ENCODE measurements at places on chromosomes 12 and 14. TPM values are rescaled to one million over a fixed set of nuclear protein-coding genes. Genes with fewer than 3 reads are reported as not detected.

The AKAP3 gene
- total RNA-seq = 6.9 TPM

- H3K36me3 ChIP-seq = no peaks in the 10 kb centered on the region
- DNase-seq = no peak
- H3K27me3 ChIP-seq = no peaks in the 10 kb centered on the region
- H3K4me1 ChIP-seq = no peaks in the 10 kb centered on the region
- H3K27ac ChIP-seq = no peak overlapping the region
These were observed 169.6 kb downstream of the C12orf42 start for GRCh38 chr12:103326190-103326589.

GRCh38 chr14:39554576-39554975 lies 122.3 kb upstream of the FBXO33 start:
- no peak for DNase-seq
- no peaks in the 10 kb centered on the region for H3K36me3 ChIP-seq
- H3K4me1 ChIP-seq = no peaks in the 10 kb centered on the region
- no peak overlapping the region for H3K4me3 ChIP-seq

DNA sequence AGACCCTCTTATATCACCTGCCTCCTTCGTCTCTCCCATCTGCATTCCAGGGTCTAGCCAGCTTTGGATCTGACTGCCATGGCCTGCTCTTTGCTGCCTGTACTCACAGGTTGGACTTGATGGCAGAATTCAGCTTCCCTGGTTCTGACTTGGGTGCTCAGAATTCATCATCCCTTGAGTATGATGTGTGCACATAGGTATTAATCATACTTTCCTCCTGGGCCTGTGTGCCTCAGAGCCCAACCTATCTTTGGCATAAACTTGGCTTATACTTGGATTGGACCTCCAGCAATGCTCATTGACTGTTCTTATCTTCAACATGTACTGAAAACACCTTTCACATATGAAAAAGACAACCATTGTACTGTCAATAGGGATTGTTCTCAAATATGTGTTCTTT lies 70.7 kb upstream of the LMNTD1 start:
- H3K36me3 ChIP-seq = no peaks in the 10 kb centered on the region
- no peak for DNase-seq
- H3K27ac ChIP-seq = no peak overlapping the region
- no peaks in the 10 kb centered on the region for H3K27me3 ChIP-seq
- H3K4me3 ChIP-seq = no peak overlapping the region

GRCh38 chr12:12859690-12860089 lies 31.7 kb upstream of the GPRC5A start:
- no peaks in the 10 kb centered on the region for H3K36me3 ChIP-seq
- no peak overlapping the region for H3K27ac ChIP-seq
- no peaks in the 10 kb centered on the region for H3K4me1 ChIP-seq
- H3K27me3 ChIP-seq = no peaks in the 10 kb centered on the region
